Fibroblast of skin of abdomen (primary cell): ENCODE measurements at places on chromosomes 1 and 21.

GRCh38 chr1:166053395-166053794, 113.4 kb downstream of the FAM78B start:
- DNase-seq, result no peak

DNA sequence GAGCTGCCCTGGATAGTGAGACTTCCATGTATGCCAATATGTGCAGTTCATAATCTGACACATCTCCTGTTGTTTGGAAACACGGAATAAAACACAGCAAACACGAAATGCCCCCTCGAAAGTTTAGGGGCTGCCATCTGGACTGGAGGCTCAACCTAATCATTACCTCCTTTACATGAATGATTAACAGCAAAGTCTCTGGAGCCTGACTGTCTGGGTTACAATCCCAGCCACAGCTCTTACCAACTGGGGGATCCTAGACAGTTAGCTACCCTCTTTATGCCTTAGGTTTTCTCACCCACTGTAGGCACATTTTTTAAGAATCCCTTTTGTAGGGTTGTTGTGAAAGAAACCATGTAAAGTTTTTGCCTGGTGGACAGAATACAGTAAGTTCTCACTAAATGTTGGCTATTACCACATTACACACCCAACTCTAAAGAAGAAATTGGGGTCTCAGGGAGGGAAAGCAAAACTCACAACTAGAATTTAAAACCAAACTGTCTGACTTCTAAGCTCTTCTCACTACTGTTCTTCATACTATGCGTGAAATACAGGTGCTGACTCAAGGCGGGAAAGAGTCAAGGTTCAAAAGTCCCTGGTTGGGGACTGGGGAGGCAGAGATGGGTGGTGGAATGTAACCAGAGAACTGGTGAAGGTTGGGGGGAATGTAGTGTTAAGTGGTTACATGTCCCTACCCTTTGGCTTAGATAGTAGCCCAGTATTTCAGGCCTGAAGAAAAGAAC, 24.2 kb downstream of the CYP4A22 start:
- no peak for DNase-seq

DNA sequence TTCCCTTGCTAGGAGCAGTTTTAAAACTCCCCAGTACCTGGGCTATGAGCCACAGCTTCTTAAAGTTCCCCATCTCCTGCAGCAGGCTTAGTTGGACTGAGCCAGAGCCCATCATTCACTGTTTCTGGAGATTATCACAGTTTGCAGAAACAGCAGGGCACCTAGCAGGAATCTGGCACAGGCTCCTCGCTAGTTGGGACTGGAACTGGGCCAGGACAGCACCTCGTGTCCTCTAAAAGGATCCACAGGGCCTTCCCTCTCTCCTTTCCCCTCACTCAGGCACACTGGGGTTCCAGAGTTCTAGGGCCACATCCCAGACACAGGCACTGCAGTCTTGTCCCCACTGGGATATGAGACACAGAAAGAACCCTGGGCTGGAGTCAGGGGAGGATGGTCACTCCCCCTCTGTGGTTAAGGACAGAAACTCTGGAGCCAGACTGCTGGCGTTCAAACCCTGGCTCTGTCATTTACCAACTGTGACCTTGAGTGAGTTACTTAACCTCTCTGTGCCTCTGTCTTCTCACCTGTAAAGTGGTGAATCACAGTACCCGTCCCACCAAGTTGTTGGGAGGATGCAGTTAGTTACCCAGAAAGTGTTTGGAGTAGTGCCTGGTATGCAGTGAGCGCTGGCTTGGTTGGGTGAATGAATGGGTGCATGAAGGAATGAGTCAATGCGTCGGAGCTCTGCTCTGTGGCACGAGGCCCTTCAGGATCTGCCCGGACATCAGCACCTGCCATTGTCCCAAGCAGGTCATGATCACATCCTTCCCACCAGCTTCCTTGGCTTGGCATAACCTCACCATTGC, 18.8 kb upstream of the ECE1 start:
- no peak for DNase-seq

DNA sequence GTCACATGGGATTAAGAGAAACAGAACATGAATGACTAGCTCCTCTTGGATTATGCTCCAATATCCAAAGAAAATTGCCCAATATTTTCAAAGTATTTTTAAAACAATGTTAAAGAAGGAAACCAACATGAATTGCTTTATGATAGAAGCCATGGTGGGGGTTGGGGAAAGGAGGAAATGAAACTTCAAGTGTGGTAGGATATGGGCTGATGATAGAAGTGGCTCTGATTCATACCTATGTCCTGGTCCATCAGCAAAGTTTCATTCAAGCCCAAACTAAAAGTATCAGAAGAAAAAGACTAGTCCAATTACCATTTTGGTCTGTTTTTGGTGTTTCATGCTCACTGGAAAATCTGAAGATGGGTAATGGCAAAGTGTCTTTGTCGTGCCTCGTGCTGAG, 104.2 kb upstream of the PROX1 start:
- DNase-seq, result no peak
